Glomerular endothelial cell (primary cell): ENCODE measurements at places on chromosomes 3 and 15.

DNA sequence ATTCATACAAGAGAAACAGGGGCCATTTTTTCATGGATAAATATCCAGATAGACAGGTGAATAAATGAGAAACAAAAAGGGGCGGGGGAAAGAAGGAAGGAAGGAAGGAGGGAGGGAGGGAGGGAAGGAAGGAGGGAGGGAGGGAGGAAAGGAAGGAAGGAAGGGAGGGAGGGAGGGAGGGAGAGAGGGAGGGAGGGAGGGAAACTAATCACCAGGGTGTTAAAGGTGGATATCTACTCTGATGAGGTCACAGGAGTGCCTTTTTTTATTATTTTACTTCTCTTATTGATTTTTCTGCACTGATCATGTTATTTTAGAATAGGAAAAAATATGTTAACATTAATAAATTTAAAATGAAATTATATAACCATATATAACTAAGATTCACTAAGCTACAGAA, 10.4 kb upstream of the VEPH1 start:
- DNase-seq: no peak

- DNase-seq: no peak
These were observed 15.0 kb downstream of the MASP1 start for GRCh38 chr3:187276397-187277128.

GRCh38 chr3:185687271-185687878, 101.3 kb downstream of the SENP2 start:
- DNase-seq: no peak

DNA sequence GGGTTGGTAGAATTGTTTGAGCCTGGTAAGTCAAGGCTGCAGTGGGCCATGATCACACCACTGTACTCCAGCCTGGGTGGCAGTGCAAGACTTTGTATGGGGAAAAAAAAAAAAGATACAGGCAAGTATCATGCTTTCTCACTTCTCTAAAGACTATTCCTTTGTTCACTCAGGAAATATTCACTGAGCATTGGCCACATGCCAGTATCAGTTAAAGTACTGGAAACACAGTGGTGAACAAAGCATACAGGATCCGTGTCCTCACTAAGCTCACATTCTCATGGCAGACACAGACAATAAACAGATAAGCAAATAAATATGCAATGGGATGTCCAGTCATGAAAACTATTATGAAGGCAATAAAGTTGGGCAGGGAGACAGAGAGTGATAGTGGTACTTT, 5.1 kb upstream of the MTHFS start:
- no peak for DNase-seq
